T-helper 2 cell treated with Interferon-gamma antibody and Interleukin-4, amounts not matched to agents 5 μg/mL and 100 μg/mL, for 36 hours (primary cell): ENCODE measurements at places on chromosomes 7 and 10.

- DNase-seq = no peak
These were observed 35.6 kb upstream of the LRRC4 start for GRCh38 chr7:128066858-128067257.

- no peak for DNase-seq
These were observed 57.6 kb downstream of the CDH23 start for GRCh38 chr10:71454347-71454746.

DNA sequence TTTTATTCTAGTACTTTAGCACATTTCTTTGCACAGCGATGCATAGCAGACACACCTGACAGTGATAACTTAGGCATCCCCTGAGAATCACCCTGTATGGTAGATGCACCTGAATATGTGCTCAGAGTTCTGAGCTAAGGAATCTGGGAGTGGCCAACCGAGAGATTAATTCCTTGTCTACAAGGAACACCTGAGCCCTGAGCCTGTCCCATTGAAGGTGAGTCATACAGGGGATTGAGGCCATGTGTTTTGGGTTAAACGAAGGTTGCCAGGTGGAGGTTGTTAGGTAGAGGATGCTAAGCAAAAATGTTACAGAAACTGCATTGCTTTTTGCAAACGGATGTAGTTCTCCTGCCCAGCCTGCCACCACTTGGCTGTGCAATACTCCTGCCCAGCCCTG lies 128.9 kb downstream of the AMPH start:
- DNase-seq = no peak

DNA sequence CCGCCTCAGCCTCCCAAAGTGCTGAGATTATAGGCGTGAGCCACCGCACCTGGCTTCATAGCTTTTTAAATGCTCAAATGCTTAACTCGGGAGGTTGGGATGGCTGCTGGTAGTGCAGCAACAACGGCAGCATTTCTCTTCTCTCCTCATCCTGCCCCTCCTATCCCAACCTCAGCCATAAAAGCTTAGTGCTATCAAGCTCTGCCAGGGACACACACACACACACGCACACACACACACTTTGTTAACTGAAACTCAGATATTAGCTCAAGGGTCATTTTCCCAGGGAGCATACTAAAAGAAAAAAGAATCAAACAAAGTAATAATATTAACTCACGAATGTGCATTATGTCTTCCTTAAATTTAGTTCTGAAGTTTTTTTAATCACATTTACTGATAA lies 63.0 kb upstream of the HPS1 start:
- no peak for DNase-seq

- no peak for DNase-seq
These were observed 159.5 kb upstream of the AGR3 start for GRCh38 chr7:17041324-17041723.

DNA sequence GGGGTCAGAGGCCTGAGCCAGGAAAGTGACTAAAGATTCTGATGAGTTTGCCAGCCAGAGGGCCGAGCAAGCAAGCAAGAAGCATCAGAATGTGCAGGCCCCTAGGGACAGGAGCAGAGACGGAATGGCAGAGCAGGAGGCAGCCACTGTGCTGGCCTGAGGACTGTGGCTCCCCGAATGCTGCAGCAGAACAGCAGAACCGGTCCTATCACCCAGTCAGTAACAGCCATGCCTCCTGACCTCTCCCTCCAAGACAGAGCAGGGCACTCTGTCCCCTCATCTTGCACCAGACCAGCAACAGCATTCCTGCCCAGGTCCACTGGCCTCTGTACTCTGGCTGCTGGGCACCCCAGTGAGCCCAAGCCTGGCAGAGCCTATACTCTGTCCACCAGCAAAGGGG lies 85.9 kb downstream of the ARHGAP22 start:
- no peak for DNase-seq

- peak; percentile 50 for DNase-seq
These were observed 1.4 kb downstream of the RHEB start for GRCh38 chr7:151518105-151518946.

DNA sequence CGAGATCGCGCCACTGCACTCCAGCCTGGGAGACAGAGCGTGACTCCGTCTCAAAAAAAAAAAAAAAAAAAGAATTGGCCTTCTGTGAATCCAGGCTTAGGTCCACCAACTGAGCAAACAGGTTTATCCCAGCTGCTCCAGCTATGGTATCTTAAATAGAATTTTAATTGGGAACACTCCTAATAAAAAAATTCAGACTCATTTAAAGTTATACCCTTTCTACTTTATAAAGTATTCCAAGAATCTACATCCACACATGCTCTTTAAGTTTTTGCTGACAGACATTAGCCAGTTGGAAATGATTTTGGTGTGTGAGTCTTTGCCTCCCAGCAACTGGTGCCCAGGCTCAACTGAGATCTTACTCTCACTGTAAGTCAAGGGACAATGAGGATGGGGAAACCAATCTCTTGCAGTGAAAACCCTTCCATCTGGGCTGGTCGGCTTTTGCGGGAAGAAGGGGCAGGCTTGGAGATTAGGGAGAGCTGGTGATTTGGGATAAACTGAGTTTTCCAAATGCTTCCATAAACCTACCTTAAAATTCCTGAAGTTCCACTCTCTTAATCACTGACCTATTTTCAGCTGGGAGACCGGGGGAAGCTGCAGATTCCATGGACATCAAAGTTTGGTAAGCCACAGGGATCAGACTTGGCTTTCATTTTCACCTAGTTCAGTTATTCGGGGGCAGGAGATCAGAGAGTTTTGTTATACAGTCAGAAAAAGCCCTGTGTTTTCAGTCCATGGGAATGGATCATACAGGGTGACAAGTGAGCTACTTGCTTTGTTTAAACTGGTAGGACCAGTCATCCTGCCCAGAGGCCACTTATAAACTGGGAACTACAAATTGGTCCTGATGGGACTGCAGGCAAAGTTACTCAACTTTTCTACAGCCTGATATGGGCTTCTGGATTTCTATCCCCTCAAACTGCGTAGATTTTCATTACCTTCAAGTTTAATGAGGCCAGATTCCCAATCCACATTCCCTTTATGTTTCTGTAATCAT lies 89.3 kb upstream of the ZNF746 start:
- DNase-seq = no peak

GRCh38 chr10:102397222-102398171 lies 2.0 kb downstream of the NFKB2 start:
- no peak for DNase-seq

GRCh38 chr7:151850491-151851124 lies 26.3 kb downstream of the PRKAG2 start:
- DNase-seq = no peak

GRCh38 chr7:98278936-98279335 lies 2.5 kb upstream of the BRI3 start:
- DNase-seq = no peak

DNA sequence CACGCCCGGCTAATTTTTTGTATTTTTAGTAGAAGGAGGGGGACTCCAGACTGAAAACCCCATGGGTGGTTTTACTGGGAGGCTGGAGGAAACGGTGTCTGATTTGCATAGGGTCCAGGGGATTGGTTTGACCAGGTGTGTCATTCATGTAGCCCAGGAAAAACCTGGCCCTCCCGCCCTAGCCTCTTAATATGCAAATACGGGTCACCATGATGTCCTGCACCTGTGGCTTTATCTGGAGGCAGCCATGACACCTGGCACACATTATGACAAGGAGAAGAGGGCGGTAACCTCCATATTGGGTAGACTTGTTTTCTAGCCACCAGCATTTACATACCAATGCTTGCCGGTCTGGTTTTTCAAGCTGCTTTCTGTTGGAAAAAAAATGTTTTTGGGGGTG lies 68.0 kb downstream of the TRIL start:
- DNase-seq = no peak

DNA sequence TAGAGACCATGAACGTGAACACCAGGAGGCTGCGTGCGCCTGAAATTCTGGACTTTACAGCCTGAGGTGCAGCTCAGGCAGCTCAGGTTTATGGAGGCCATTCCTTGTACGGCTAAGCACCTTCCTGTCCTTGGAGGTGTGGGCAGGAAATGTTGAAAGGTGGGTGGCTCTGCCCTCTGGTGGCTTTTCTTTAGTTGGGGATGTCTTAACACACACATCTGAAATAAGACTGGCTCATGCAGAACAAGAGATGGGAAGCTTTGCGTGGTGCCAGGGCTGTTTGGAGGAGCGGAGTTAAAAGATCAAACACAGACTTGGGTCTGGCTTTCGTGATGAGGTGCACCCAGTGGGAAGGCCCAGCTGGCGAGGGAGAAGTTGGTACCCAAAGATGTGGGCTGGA lies 64.1 kb downstream of the DOCK1 start:
- no peak for DNase-seq

DNA sequence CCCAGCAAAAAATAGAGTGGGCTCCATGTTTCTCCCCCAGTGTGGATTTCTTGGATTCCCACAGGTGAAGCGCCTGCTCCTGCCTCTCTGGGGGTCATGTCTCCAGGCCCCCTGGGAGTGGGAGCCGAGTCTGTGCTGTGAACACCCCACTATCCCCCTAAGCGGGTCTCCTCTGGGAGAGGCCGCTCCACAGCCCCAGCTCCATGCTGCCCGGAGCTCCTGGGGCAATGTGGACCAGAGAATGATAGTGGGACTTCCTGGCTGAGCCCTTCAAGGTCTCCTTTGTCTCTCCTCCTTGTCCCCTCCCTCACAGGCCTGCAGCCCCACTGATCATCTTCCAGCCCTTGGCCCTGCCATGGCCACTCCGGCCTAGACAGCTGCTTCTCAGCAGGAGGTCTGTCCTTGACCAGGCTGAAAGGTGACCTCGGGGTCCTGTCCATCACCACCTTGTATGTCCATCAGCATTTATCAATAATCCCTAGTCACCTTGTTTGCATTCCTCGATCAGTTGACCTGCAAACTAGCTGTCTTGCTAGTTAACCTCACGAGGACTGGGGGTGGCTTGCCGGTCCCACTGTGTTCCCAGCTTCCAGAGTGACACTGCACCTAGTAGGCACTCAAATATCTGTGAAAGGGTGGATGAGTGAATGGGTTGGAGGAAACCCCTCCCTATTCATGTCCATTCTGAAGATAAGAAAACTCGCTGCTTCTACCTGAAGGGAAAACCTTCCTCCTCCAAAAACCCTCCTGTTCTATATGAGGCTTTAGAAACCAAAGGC lies 776 bp upstream of the CALML3 start:
- DNase-seq = no peak

GRCh38 chr7:1555046-1555812 lies 776 bp downstream of the TMEM184A start:
- DNase-seq = no peak

DNA sequence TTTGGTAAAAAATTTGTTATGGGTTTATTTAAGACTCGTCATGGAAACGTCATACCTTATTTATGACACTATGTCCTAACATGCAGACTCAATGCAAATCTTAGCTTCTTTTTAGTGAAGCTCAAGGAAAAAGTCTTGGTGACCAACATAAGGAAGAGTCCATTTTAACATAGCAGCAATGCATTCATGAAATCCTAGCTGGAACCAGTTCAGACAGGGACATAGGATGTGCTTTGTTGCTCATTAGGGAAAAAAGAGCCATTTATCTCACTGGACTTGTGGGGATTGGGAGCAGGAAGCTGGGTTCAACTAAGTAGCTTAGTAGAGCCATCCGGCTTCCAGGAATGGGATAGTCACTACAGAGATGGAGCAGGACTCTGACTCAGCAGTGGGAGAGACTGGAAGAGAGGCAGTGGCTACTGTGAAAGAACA lies 100.7 kb upstream of the DKK1 start:
- DNase-seq = no peak

GRCh38 chr7:133854739-133855138 lies 272.4 kb upstream of the LRGUK start:
- no peak for DNase-seq

GRCh38 chr10:28806951-28807759 lies 129.8 kb downstream of the BAMBI start:
- DNase-seq = no peak

DNA sequence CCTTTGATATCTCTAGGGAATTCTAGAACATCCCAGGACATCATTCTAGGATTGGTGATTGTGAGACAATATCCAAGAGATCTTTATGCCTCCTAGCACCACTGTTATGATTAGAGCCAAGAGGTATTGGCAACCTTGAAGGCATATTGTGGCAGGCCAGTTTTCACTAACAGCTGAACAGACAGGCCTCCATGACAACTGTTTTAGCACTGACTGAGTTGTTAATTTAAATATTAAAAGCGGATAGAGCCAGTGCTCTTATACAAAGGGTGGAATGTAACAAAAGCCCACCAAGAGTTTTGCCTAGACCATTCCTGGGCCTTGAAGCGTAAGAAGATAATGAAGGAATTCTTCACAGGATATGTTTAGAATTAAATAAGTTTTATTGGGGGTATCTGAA lies 131.9 kb downstream of the DGKB start:
- DNase-seq = no peak

- peak; percentile 54 for DNase-seq
These were observed 187.5 kb downstream of the CELF2 start for GRCh38 chr10:11205030-11205772.

- DNase-seq = peak; percentile 54
These were observed 804 bp downstream of the FRAT1 start for GRCh38 chr10:97319671-97320479.

DNA sequence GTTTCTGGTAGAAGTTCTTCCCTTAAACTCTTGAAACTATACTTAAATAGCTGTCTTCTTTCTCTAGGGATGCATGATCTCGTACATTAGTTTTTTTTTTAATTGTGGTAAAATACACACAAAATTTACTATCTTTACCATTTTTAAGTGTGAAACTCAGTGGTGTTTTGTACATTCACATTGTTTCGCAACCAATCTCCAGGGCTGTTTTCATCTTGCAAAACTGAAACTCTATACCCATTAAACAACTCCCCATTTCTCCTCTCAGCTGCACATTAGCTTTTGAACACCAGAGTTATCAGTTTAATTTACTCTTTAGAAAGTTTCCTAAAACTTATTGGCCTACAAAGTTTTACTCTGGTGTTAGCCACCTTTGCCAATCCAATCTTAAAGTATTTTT lies 45.5 kb upstream of the PRKAR2B start:
- no peak for DNase-seq
